ENCODE measurements at places on chromosomes 3 and 15.
A peak's percentile ranks its signal among the peaks of the same experiment; 100 is the strongest.

DNA sequence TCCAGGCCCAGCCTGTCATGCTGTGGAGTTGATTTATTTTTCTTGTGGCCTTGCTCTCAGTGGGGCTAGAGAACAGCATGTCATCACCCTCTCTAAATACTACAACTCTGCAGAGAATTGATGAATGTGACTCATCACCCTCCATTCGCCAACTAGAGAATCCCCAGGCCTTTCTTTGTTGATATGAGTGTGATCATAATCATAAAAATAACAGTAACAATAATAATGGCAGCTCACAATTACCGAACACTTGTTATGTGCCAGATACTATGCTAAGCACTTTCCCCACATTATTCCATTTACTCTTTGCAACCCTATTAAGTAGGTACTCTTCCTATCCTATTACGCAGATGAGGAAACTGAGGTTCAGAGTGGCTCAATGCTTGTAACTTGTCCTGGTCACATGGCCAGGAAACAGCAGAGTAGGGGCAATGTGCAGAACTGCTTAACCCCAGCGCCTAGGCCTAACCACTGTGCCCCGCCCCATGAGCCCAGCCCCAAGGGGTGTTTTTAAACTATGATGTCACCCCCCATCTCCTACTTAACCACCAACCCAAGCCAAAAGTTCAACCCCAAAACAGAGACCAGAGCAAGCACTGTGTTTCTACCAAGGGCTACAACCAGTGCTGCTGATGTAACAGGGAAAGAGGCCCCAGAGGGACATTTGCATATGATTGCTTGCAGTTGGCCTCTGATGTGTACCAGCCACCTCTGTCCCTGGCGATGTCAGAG, 104.5 kb downstream of the ADCY5 start:
- DNase-seq = peak; percentile 93

- DNase-seq = no peak
Observed at GRCh38 chr3:52793702-52794611, 639 bp upstream of the ITIH3 start.

GRCh38 chr3:80238152-80238551, 470.4 kb upstream of the ROBO1 start:
- DNase-seq = peak; percentile 68

DNA sequence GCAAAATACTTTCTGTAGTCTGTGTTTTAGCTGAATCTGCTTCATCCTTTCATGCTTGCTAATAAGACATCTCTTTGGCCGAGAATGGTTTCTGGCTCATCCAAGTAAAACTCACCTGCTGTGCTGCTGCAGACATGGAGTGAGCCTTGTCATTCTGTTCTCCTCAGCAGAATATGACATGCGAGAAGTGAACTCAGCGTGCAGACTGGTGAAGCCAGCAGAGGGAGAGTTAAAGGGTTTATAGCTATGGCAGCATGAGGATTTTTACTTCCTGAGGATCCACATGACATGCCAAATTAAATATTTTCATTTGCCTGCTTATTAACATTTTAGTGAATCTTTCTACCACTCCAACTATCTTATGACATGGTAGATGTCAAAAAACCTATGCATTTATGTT, 658.4 kb upstream of the NECTIN3 start:
- DNase-seq = no peak

DNA sequence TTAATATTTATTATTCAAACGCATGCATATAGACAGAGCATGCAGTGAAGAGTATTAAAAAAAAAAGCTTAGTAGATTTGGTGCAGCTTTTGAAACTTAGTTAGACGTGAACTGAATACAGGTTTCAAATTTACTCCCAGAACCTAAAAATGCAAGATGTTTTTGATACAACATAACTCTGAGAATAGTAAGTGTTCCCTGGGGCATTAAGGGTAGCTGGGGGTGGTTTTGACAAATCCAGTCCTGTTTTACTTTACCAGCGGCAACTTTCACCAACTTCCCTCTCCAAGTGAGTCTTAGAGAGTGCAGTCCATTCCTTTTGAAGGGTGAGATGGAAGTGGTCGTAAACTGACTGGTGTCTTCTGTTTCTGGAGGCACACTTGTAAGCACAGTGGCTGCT, 11.2 kb downstream of the NCBP2 start:
- DNase-seq = no peak

DNA sequence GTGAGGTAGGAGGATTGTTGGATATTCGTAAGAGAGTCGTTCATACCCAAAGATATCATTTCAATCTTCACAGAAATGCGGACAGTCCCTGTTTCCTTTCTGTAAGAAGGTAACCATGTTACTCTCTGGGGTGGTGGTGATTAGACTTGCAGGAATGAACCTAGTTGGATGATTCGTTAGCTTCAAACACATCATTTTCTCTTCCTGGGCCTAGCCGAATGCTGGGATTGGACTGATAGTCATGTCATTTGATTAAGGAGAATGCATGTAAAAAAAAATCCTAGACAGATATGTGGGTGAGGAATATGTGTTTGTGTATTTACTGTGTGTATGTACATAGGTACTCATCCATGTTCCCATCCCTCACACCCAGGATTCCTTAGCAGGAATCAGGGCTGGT, 12.4 kb downstream of the SLCO3A1 start:
- no peak for DNase-seq

DNA sequence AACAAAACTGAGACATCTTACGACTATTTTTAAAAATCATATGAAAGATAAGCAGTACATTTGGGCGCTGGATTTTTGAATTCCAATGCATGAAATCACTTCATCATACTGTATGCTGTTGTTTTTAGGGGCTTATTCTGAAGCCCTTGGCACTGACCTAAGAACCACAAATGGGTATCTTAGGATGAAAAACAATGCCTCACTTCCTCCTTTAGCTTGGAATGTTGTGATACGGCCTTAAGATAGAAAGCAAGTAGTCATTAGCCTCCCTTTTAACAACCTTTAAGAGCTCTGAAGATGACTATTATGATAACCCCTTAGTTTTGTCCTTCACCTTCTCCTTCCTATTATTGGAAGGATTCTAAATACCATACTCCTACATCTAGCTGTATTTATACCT, 289.8 kb downstream of the ARPP21 start:
- peak; percentile 20 for DNase-seq

DNA sequence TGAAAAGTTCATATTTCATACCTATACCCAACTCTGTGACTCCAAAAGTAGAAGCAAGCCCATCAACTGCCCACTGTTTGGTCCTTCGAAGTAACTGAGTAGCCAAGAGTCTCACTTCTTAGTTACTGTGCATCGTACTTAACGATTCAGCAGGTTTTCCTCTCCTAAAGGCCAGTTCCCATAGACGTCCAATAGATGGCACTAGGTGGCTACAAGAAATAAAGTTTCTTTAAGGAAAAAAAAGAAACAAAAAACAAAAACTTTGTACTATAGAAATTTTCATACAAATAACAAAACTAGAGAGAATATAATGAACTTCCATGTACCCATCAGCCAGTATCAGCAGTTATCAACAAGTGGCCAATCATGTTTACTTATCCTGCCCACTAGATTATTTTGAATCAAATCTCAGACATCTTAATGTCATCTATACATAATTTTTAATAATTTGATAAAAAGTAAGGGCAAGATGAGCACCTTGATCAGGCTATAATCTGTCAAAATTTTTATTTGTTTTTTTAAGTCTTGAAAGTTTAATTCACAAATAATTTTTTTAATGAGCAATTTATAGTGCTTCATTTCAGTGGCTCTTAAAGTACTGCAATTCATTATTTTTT, 63.8 kb upstream of the ACP3 start:
- DNase-seq = peak; percentile 64

- peak; percentile 17 for DNase-seq
Observed at GRCh38 chr3:69204315-69204957, 82.0 kb upstream of the LMOD3 start.

GRCh38 chr3:38022301-38022700, 7.1 kb downstream of the PLCD1 start:
- no peak for DNase-seq

GRCh38 chr15:46552316-46552715, 917.5 kb downstream of the SQOR start:
- DNase-seq = no peak

- DNase-seq = peak; percentile 69
Observed at GRCh38 chr3:172142051-172142863, 102.9 kb downstream of the FNDC3B start.

DNA sequence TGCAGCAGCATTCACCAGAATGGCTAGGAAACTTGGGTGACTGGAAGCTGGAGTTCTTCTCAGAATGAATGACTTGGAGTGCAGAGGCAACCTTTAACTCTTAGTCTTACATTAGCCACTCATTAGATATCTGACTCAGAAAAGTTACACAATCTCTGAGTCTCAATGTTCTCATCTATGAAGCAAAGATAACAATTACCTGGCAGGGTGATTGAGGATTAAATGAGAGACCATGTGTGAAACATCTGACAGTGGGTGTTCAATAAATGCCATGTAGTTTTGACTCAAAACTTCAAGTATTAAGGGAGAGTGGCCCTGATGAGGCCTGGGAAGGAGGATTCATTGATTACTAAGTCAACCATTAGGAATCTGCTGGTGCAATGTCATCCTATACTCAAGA, 48.3 kb downstream of the MRPL3 start:
- no peak for DNase-seq

GRCh38 chr3:194956697-194957396, 271.2 kb downstream of the FAM43A start:
- DNase-seq = no peak

GRCh38 chr3:155252021-155252420, 41.5 kb downstream of the STRIT1 start:
- DNase-seq = no peak

DNA sequence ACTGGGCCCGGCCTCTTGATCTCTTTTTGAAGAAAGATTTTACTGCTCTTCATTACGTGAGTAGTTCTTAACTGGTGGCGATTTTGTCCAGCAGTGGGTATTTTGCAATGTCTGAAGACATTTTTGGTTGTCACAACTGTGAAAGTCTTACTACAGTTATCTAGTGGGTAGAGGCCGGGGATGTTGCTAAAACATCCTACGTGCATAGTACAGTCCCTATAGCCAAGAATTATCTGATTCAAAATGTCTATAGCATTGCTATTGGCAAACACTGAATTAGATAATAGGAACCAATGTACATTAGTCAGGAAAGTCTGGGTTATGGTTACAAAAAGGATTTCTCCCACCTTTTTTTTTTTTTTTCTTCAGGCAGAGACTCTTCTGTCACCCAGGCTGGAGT, 38.1 kb downstream of the FOXL2 start:
- no peak for DNase-seq

GRCh38 chr15:41888662-41889253, 5.1 kb downstream of the SPTBN5 start:
- no peak for DNase-seq

GRCh38 chr3:183981990-183982644, 35.6 kb downstream of the ABCC5 start:
- no peak for DNase-seq

- no peak for DNase-seq
Observed at GRCh38 chr3:112095731-112096130, 9.5 kb downstream of the C3orf52 start.

GRCh38 chr3:78940128-78940527, 827.7 kb downstream of the ROBO1 start:
- no peak for DNase-seq

DNA sequence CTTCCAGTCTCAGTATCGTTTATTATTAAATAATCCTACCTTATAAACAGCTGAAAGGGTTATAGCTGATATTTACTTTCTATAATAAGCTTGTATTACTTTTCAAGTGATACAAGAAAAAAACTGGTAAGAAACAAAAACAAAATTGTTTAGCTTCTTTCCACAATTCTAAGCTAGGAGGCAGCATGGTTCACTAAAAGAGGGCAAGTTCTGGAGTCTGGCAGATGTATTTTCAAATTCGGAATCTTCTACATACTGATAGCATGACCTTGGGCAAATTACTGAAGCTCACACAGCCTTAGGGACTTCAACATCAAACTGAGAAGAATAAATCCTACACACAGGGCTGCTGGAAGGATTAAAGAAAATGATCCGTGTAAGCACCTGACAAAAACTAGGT, 15.4 kb downstream of the C15orf62 start:
- no peak for DNase-seq

GRCh38 chr3:193768070-193768394, 175.0 kb downstream of the OPA1 start:
- DNase-seq = no peak

DNA sequence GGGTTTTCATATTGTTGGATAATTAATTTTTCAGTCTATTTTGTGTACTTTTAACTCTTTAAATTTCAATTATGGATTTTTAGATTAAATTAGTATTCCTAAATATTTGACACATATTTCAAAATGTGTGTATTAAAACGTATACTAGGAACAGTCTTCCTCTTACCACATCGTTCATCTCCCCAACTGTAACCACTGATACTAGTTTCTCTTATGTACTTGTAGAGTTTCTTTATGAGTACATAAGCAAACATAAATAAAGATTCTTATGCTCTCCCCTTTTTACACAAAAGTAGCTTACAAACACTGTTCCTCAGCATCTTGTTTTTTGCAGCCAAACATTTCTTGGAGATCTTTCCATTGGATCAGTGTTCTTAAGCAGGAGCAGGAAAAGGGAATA, 45.9 kb downstream of the CMSS1 start:
- no peak for DNase-seq

GRCh38 chr15:81411051-81411450, 37.0 kb upstream of the TMC3 start:
- no peak for DNase-seq

GRCh38 chr3:56691165-56692000, 8.3 kb upstream of the TASOR start:
- DNase-seq = peak; percentile 2

DNA sequence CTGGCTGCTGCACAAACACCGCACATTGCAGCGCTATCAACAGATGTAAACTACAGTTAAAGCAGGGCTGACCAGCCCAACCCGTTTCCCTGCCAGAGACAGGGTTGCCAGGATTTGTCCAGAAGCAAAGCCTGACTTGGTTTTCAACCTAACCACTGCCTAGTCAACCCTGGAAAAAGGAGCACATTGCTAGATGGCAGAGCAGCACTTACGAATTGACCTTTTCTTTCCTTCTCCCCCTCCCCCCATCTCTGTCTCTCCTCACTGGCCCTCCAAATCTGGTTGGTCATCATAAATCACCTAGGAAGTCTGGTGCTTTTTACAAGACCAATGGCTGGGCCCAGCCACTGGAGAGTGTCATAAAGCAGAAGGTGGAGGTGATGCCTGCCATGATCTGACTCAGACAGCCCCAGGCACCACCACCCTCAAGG, 51.3 kb downstream of the ABCC5 start:
- no peak for DNase-seq

DNA sequence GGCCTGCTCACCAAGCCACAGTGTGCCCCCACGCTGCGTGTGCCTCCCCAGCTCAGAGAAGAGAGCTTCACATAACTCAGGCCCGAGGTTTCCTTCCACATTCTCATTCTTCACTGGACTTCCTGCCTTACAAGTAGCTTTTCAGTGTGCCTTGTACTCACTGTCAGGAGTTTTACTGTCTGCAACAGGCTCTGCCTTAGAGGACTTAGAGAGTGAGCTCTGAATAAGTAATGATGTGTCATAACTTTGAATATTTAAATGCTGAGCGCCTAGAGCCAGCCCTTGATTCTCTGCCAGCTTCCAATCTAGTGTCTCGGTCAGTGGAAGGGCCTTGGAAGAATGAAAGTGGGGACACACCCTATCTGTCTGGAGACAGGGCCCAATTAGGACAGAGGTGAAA, 41.8 kb downstream of the ITGB5 start:
- peak; percentile 95 for DNase-seq

- peak; percentile 62 for DNase-seq
Observed at GRCh38 chr15:74768771-74769342, 13.0 kb upstream of the CSK start.

- DNase-seq = no peak
Observed at GRCh38 chr15:85404176-85404917, 23.9 kb downstream of the AKAP13 start.
